ENCODE measurements at places on chromosomes 5 and 9.

DNA sequence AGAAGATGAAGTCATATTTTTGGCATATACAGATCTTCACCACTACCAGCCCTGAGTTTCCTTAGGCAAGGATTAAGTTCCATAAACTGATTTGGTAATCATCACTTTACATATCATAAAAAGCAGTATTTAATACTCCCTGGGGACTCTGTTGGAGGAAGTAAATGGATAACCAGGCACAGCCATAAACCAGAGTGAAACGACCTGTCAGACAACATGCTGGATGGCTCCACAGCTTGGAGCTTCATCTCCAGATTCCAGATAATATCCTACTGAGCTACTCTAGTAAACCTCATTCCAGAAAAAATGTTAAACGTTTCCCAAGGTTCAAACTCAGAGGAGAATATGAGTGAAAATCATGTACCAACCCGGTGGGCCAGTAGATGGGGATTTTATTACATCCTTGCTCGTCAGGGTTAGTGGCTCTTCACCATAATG, 109.2 kb downstream of the BASP1 start:
- no peak for DNase-seq

DNA sequence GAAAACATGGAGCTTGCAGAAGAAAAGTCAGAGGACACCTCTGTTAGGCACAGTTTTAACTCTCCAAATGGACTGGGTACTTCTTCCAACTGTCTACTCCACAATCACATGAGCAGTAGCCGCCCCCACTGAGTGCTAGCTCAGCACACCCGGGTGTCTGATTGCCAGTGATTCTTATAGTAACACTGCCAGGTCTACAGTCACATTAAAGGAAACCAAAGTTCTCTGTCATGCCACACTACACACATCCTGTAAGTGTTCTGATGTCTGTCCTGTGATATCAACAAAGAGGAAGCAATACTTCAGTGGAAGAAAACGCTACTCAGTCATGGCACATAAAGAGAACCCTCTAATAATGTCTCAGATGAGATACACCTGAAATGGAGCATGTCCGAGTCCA, at the start of gene HAVCR2:
Gene HAVCR2 (minus strand): TSS at position 69 of the 400 bp plus-strand sequence. CDS start 61 bp downstream, at position 8.
- DNase-seq = no peak

DNA sequence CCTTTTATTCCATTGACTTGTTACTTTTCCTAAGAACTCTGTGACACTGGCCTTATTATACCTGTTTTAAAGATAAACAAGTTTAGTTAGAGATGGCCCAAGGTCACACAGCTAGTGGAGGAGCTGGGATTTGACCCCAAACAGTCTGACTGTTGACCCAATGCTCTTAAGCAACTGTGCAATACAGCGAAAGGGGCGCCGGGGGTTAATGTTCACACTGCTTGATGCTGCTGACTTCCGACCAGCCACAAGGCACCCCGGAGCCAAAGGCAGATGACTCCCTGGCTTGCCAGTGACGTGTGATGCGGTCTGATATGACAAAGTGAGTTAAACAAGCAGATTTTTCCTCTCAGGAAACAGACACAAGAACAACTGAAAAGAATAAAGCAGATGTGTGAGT, 23.9 kb downstream of the PIK3R1 start:
- peak; percentile 71 for DNase-seq

DNA sequence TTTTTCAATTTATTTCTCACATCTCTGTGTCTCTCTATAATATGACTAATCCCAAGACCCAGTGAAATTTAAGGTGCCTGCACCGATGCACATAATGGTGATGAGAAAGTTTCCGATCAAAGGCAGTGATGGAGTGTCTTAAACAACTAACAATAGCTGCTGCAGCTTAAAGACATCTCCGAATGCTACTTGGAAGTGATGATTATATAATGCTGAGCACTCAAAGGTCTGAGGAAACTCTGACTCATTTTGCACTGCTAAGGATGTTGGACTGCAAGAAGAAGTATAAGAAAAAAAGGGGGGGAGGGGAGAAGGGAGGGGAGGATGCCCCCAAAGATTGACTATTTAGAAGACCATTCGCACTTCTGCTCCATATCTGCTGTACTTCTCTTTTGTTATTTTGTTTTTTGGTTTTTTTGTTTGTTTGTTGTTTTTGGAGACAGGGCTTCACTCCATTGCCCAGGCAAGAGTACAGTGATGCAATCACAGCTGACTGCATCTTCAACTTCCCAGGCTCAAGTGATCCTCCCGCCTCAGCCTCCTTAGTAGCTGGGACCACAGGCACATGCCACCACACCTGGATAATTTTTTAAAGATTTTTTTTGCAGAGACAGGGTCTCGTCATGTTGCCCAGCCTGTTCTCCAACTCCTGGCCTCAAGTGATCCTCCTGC, 192.2 kb downstream of the HSD17B3 start:
- DNase-seq = no peak

DNA sequence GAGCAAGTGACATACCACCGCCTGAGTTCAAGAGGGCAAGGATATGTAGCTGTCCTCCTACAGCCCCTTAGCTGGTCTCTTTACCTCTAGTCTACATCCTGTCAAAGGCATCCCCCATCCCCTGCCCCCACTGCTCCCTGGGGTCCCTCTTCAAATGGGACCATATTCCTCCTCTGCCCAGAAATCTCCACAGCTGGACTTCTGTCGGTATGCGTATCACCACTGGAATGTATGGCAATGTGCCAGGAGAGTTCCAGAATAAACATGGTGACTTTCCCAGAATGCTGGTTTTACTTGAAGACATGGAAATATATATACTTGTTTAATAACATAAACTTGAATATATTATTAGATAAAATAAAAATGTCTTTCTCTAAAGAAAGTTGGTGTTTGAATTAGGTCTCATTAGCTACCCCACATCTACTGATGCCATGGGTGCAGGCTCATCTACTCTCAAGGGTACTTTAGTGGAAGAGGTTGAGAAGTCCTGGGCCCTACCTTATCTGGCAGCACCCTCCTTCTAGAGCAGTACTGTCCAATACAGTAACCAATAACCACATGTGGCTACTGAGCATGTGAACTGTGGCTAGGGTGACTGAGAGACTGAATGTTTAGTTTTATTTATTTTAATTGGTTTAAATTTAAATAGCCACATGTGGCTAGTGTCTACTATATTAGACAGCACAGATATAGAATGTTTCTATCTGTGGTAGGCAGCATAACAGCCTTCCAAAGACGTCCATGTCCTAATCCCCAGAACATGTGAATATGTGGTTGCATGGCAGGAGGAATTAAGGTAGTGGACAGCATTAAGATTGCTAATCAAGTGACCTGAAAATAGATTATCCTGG, 181.7 kb upstream of the SLC30A5 start:
- DNase-seq = no peak
